NCI-H2171 treated with DMSO at 0.1 percent for 48 hours (cell line): ENCODE measurements at places on chromosomes 5 and 9.

DNA sequence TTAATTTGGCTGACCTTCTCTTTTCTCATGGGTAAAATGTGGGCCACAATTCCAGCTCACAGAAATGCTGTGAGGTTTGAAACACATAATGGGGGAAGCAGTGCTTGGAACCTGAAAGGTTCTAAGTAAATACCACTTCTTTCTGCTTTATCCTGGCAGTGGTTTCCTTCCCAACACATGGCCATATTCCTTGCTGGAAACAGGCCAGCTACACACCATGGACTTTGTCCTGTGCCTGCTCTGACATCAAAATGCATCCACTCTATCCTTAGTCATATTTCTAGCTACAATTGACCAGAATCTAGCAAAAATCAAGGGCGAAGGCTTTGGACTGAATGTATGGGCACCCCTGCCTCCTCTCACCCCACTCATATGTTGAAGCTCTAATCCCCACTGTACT lies 93.1 kb upstream of the TRPC7 start:
- DNase-seq: no peak

DNA sequence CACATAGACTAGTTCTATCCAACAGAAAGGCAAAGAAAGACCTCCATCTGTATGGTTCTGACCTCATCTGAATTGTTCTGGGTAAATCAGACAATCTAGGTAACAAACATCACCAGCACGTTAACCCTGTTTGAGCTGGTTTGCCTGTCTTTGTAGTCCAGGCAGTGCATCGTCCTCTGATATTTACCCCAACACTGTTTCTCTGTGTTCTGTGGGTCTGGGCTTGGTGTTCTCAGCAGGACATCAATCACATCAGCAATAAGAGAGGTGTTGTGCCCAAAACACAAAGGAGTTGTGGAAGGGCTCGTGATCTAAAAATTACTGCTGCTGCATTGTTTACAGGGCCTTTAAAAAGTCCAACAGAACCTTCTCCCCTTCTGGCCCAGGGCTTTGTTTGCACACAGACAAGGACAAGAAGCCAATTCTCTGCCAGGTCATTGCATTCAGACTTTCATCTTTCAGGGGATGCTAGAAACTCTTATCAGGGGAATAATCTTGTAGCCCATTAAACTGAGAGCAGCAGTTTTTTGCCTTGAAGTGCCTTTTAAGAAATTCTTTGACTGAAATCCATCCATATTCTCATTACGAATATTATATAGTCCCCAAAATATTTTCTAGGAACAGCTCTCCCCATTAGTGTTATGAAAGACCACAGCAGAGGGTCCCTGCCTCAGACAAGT lies 30.5 kb upstream of the MAP1B start:
- no peak for DNase-seq

DNA sequence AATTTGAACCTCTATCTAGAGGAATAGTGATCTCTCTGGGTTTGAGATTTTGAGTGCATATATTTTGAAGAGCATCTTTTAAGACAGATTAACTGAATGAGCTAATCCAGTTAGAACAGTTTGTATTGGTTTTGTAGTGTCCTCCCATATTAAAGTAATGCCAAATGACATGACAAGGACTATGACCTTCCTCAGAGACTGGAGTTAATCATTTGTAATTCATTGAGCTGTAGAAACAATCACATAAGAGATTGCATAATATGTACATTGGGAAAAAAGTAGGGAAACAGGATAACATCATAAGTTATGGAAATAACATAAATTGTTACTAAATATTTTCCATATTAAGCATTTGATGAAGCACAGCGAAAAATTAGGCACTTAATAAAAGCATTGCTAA lies 45.8 kb upstream of the PRDM9 start:
- no peak for DNase-seq

DNA sequence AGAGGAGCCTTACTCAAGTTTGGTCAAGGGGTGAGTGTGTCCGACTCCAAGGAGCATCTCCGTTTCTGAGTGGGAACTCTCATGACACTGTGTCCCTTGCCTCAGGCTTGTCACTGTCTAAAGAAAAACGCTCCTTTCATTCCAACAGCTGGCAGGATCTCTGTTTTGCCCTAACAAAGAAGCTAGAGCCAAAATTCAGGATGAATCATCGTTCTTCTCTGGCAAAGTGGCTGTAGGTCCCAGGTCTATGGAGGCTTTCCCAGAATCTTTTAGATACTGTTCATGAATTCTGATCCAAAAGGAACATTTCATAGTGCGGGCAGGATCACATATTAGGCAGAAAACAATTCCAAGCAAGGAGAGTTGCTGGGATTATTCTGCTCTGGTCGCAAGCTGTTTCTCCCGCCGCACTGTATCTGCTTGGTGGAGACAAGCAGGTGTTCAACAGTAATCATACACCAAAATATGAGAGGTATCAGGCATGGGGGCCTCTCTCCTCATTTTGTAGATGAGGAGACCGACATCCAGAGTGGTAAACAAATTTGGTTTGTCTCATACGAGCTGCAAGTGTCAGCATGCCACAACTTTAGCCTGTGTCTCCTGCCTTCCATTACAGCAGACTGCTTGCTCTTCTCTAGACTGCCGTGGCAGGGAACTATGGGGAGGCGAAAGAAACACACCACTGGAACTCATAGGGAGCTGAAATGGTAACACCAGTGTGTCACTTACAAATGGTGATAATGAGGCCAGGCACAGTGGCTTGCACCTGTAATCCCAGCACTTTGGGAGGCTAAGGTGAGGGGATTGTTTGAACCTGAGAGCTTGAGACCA lies 72.6 kb downstream of the ENTREP1 start:
- peak; percentile 84 for DNase-seq

DNA sequence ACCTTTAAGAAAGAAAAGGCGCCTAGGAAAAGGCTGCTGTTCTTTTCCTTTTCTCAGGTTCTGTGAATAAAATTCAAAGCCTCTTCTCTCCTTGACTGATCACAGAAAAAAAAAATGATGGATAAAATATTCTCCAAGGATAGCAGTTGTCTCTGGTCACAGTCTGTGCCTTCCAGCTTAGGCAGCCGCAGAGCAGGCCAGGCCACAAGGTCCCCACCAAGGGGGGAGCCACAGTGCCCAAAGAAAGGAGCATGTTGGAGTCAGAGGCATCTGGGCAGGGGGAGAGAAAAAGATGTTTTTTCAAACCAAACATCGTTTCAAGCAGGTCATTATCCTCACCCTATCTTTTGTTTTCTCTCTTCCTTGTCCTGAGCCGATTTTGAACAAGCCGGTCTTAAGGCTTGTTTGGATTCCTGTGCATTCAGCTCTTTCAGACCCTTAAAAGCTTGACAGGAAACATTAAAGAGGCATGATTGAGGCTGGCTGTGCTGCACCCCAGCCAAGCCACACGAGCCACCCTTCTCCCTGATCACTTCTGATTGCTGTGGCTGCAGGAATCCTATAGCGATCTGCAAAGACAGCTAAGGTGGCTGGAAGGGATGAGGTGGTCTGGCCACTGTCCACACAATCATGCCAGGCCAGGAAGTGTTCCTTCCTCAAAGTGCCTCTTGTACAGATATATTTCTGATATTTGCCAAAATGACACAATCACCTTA lies 284.6 kb upstream of the TLE4 start:
- no peak for DNase-seq

DNA sequence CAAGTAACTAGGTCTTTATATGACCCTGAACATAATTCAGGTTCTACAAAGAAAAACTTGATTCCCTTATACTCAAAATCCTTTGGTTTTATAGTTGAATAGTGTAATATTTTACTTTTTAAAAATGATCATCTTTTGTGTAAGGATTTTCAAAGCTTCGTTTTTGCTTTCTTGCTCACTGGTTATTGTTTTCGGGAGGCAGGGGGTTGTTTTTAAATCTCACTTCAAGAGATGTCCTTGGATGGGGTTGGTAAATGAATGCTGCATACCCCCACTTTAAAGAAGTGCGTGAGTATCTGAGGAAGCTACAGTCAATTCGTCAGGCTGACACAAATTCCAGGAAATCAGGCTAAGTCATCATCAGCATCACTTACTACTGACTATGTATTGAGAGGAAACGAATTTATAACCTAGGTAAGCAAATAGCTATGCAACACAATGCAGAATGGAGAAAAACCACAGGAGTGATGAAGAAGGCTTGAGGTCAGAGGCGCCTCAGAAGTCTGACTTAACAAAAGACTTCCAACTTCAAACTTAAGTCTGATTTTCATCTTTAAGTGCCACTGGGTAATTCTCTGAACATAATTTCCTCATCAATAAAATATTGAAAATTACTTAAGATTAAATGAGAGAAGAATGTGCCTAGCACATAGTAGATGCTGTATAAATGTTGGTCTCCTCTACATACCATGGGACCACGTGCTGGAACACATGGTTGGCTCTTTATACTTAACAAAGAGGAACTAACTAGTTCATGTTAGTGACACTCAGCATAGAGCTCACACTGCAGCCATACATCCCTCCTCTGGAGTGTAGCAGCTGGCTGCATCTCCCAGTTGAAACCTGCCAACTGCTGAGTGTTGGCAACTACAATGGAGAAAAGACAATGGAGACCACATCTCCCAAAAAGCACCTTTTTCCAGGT lies 106.0 kb upstream of the KIF2A start:
- no peak for DNase-seq

DNA sequence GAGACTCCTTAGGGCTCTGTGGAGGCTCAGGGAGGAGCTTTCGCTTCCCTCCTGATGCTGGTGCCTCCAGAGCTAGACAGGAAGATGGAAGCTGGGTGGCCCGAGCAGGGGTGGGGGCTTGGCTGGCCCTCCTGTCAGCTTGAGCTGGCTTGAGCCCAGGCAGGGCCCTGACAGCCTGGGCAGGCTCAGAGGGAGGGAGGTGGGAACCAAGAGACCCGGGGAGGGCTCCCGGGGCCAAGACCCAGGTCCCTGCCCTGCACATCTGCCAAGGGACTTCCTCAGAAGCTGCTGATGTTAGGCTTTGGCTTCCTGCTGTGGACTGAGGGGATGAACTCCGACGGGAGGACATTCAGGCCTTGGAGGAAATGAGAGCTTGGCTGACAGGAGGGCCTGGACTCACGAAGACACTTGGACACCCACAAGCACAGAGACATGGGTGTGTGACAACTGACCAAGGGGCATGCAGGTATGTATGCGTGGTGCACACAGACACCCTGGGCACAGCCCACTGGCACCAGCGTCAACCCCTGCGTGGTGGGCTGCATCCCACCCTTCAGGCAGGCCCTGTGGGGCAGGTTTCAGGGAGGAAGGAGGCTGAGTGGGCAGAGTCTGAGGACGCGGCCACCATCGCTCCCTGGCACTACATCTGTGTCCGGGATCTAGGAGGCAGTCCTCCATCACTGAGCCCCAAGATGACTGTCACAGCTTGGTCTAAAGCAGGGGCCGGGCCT lies 1.7 kb upstream of the LTC4S start:
- DNase-seq: no peak

- DNase-seq: peak; percentile 8
These were observed 475.7 kb downstream of the ENC1 start for GRCh38 chr5:74164725-74165235.

- DNase-seq: no peak
These were observed 32.1 kb downstream of the USP20 start for GRCh38 chr9:129867136-129868022.

DNA sequence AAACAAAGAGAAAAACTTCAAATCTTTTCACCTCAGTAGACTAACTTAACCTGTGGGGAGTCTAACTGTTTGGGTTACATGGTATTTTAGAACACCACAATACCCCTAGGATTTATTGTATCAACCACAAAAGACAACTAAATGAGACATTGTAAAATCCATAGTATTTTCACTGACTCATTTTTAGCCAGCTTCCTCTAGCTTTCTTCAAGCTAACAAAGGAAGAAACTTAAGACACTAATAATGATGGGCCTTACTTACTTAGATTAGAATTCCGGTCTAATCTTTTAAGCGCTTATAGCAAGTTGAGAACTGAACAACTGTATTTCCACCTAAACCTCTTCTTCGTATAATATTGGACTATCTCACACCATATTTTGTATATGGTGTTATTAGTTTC lies 529.3 kb downstream of the DMRTA1 start:
- DNase-seq: no peak

DNA sequence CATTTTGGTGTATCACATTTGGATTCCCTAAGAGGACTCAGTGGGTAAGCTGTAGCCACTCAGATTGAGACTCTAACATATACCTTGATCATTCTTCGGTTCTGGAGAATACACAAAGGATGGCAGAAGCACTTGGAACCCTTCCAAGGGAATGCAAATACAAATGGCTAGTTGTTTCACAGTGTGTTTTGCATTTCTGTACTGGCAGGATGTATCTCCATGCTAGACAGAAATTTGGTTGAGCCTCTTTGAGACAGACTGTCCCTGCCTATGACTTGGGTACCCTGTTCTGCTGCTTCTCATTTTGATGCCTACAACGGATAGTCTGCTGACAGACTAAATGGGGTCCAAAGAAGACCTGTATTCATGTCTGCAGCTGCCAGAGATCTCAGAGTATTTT lies 273.5 kb downstream of the TMEM38B start:
- no peak for DNase-seq

GRCh38 chr5:111469903-111470302 lies 42.4 kb downstream of the STARD4 start:
- no peak for DNase-seq

- peak; percentile 22 for DNase-seq
These were observed 75.0 kb downstream of the TTC39B start for GRCh38 chr9:15231788-15232635.

DNA sequence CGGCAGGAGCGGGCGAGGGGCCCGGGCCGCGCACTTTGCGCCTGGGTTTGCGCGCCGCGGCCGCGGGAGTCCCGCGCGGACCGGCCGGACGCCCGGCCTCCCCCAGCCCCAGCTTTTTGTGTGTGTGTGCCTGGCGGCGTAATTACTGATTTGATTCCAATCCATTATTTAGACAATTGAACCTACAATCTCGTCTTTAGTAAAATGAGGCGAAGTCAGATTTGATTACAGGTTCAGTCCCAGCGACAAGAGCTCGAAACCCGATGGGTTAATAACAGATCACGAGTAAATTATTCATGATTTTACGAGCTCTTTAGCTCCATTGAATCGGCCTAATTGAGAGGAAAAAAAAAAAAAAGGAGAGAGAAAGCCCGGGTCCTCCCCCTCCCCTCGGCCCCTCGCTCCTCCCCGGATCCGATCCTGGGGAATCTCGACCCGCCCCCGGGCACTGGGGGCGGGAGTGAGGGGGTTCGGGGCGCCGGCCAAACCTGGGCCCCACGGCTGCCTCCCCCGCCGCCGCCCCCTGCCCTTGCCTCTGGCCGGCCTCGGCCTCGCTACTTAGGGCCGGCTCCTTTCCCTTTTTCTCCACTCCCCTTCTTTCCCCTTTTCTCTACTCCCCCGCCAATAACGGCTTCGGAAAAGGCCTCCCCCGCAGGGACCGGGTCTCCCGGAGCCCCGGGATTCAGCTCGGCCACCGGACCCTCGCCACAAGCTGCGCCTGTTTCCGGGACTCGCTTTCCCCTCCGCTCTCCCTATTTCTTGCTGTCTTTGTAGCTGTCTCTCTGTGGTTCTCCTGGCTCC lies 6.6 kb downstream of the LHX2 start:
- DNase-seq: no peak

DNA sequence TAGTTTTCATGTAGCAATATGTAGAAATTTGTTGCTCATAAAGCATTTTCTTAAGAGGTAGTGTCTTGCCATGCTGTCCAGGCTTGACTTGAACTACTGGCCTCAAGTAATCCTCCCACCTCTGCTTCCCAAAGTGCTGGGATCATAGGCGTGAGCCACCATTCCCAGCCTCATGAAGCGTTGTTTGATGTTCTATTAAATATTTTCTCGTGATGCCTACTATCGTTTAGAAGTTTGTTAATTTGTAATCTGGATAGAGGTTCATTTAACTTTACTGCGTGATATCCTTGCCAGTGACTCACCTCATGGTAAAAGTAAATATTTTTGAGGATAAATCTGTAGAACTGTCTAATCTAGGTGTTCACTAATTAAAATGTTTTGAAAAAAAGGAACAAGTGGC lies 82.6 kb downstream of the VCAN start:
- no peak for DNase-seq
